ENCODE measurements at places on chromosomes 5 and 9.
A peak's percentile ranks its signal among the peaks of the same experiment; 100 is the strongest.

DNA sequence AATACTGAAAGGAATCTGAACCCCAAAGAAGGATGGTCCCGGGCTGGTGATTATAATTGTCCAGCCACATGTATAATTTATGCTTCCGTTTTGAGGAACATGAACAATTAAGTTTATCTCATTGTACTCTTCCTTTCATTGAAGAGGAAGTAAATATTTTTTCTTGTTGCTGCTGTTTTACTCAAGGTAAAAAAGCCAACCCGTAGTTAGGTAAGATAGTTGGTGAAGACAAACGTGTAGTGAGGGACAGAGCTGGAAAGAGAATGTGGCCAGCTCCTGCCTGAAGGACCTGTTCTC is 5.1 kb downstream of the RCL1 start:
- no peak for DNase-seq

DNA sequence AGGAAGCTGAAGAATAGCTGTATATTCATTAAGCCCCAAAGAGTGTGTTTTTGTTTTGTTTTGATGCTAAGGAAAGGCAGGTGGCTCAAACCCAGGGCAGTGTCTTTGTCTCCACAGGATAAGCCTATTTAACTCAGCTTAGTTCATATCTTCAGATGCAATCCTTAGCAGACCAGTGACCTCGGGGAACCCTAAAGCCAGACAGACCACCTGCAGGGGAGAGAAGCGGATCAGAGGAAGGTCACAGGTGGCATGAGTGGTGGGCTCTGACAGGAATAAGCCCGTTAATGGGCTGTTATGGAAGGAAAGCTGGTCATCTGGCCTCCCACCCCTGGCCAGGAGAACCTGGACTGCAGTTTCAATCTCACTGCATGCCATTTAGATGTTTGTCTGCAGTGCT is 30.8 kb downstream of the TAS2R1 start:
- DNase-seq = no peak

- no peak for DNase-seq
These were observed 143.3 kb upstream of the ADAMTSL1 start for GRCh38 chr9:18330401-18331309.

GRCh38 chr5:138095100-138095907 is 11.5 kb downstream of the WNT8A start:
- DNase-seq = no peak

- peak; percentile 58 for DNase-seq
These were observed 12.9 kb downstream of the RGS14 start for GRCh38 chr5:177370488-177371119.

- no peak for DNase-seq
These were observed 46.2 kb downstream of the SPRY4 start for GRCh38 chr5:142278627-142279026.

DNA sequence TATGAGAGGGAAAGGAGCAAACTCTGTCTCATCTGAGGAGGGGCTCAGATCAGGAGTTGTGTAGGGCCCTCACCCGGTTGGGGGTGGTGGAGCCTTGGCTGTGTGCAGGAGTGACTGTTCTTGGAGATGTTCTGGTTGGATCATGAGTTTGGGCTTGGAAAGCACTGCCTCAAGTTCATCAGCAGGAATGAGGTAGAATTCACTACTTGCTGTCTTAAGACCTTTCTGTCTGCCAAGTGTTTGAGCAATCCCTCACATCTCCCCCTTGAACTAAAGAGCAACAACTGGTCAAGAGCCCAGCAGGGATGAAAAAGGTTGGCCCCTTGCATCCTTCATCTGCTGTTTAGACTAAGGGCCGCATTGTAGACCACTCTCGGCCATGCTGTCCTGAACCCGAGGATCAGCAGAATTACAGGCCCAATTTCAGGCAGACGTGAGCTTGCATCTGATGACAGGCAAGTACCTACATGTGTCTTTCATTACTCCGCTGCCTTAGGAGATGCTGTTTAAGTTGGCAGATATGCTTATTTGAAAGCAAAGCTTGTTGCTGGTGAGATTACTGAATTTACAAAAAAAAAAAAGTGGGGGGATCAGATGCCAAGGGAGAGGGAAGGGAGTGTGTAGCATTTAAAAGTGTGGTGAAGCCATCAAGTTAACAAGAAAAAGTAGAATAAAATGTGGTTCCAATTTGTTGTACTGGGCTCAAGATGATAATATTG is 36.4 kb downstream of the PIK3R1 start:
- DNase-seq = no peak

DNA sequence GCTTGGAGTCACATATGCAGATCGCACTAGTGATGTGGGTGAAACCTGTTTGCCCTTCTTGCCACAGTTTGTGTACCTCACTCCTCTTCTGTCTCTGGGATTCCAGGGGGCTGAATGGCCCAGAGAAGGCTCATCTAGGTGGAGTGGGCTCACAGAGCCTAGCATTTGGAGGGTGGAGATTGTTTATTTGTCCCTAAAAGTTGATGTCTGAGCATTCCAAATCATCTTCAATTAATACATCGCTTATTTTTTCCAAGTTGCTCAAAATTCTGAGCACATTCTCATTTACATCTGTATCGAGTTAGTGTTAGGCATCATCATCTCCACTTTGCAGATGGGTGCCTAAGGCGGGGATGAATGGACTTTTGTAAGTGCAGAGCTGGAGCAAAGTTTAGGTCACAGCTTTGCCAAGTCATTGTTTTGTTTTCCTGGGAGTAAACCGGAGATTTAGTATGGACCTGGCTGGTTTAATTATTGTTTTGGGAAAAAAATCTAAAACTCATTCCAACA is 2.0 kb downstream of the ABL1 start:
- DNase-seq = no peak

DNA sequence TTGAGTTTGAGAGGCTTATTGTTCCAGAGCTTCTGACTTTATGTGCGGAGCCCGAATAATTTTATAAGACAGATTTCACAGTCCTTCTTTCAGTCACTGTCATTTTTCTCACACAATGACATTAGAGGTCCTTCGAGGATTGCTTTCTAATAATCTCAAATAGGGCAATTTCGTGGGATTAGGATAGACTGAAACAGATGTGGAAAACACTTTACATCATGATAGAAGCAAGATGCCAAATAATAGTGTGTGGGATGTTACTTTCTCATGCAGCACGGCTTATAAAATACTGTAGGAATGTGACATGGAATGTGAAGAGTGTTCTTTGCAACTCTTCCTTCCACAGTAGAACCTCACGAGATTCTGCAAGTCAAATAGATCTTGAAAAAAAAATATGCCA is 451.3 kb downstream of the SEMA5A start:
- no peak for DNase-seq

DNA sequence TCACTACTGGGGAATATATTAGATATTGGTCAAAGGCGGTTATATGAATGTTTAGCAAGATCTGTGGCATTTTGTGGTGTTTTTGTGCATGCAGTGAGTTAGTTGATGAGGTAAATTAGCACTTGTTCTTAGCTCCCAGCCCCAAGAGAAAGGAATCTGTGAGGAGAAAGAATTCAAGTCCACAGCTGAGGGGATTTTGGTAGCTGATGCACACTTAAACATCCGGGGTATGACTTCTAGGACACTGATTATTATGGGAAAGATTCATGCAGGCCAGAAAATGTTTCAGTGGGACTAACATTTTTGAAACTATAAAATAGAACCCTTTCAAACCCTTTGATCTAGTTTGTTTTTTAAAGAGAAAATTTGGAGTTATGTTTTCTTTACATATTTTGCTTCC is 118.2 kb upstream of the RPS23 start:
- DNase-seq = no peak

DNA sequence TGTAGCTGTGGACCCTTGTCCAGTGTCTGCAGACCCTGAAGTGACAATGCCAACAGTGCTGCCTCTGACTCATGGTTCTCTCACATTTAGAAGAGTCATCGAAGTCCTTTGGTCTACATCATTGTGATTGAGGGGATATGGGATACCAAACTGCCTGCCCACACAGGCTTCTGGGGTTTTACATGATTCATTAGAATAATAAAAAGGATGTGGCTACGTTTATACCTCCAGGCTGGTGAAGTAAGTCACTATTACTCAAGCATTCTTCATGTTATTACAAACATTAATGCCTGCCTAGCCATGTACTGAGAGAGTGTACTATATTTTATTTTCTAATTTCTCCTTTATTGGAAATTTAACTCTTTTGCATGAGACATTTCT is 365.7 kb downstream of the SPATA31D1 start:
- no peak for DNase-seq

DNA sequence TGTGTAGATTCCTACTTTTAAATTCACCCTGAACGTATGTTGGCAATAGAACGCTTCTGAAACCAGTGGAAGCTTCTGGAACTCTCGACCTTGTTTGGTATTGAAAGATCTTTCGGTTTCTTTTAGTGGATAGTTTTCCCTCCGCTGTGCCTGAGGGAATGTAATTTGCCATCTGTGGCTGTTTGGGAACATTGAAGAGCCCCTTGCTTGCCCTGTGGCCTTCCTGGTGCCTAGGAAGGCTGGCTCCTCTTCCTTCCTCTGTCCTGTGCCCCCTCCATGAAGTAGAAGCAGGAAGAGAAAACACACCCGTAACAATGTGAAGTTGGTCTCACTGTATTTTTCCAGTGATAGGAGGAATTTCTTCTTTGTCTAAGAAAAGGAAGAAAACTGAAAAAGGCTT is 274.3 kb downstream of the AOPEP start:
- no peak for DNase-seq

DNA sequence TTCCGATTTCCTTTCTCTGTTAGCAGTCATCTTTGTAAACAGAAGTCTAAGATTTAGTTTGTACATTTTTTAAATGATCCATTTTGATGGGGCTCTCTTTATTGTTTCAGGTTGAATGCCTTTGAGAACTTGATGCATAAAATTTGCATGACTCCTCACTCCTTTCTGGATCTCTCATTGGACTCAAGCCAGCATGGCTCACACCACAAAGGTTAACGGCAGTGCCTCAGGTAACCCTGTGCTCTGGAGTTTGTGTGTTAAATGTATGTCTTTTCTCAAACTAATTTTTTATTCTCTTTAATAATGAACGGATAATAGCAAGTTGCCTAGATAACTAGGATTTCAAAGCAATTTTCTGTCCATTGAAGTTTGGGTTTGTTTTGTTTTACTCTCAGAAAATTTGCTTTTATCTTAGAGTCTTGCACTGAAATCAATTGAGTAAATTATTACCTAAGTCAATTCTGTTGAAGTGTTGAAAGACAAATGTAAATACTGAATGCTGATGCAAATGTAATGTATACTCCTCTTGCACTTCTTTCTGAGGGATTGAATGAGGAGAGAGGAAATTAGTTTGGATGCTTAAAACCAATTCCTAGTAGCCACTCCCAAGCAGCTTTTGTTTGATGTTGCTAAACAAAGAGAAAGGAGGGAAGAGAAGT is 164.6 kb upstream of the DMRT1 start:
- DNase-seq = no peak

GRCh38 chr9:88477300-88477751 is 57.7 kb upstream of the NXNL2 start:
- no peak for DNase-seq

DNA sequence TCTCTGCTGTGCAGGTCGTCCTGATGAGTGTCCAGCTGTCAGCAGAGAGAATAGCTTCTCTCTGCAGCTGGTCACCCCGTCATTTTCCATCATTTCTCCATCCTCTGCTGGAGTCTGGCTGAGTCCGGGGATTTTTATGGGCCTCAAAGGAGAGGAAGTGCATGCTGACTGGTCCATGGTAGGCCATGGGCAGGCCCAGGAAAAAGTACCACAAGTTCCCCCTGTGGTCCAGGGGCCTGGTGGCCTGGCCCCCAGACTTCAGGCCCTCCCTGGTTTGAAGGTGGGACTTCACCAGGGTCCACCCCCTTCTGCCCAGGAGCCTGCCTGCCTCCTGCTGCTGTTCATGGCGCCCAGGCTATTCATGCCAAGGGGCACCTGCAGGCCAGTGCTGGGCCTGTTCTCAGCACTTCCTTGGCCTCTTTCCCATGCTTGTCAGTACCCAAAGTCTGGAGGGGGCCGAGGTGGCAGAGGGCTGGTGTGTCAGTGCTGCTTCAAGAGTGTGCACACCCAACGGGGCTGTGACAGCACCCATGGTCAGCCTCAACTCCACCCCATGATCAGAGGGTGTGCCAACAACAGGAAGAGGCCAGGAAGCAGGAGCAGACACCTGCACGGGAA is 7.3 kb upstream of the MTMR12 start:
- no peak for DNase-seq

DNA sequence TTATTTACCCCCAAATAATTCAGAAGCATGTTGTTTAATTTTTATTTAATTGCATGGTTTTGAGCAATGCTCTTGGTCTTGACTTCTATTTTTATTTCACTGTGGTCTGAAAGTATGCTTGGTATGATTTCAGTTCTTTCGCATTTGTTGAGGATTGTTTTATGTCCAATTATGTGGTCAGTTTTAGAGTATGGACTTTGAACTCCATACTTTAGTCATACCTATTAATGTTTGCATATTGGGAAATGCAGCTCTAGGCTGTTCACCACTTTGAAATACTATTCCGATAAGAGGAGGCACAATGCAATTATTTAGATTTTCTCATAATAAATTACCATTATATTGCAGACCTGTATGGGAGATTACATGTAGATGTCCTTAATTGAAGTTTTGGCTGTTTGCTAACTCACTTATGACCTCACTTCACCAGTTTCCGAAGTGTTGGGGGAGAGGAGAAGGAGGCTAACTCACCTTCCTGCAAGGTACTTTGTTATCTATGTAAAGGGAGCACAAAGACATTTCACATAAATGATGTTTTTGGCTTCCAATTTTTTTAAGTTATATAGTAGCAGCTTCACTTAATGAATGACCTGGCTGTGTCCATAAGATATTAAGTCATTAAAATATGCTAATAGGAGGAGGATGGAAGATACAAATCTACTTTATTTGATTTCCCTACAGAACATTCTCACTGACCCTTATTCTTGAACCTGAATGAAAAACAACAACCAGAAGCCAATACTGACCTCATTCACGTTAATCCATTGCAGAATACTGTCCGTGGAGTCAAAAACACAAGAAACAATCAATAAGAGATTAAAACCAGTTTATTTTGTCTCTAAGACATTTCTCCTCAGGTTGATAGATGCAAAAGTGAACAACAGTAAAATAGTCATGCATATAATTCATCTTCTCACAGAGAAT is 970.3 kb upstream of the ARRDC3 start:
- no peak for DNase-seq

- DNase-seq = no peak
These were observed 1.0 kb downstream of the ELAVL2 start for GRCh38 chr9:23824830-23825591.

GRCh38 chr5:168318240-168318639 is 26.8 kb downstream of the WWC1 start:
- DNase-seq = no peak

GRCh38 chr9:111711548-111711947 is 50.1 kb downstream of the GNG10 start:
- no peak for DNase-seq

- no peak for DNase-seq
These were observed 42.7 kb downstream of the NR3C1 start for GRCh38 chr5:143360755-143361154.

- no peak for DNase-seq
These were observed 706.6 kb downstream of the EFNA5 start for GRCh38 chr5:106964132-106964531.

GRCh38 chr5:75632321-75632720 is 21.1 kb downstream of the ANKDD1B start:
- DNase-seq = no peak

DNA sequence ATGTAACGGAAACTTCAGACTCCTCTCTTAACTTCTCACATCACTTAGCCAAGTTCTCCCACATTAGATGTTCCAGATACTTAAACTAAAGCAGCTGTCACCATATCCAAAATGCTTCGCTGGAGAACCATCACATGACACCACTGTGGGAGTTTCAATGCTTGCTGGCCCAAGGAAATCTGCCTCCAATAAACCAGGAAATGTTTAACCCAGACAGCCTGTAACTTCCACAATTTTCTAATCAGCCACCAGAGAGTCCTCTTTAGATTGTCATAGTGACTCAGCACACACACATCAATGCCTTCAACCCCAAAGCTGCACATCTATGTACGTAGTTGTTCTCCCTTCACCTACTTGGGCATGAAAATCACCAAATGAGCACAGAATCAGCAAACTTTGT is 118.7 kb downstream of the LPAR1 start:
- no peak for DNase-seq
